ENCODE measurements at places on chromosomes 3 and 15.

GRCh38 chr3:22734756-22735155 lies 468.4 kb upstream of the UBE2E2 start:
- no peak for DNase-seq

- peak; percentile 13 for DNase-seq
Measured at GRCh38 chr15:80202641-80203360, 49.2 kb downstream of the CTXND1 start.

DNA sequence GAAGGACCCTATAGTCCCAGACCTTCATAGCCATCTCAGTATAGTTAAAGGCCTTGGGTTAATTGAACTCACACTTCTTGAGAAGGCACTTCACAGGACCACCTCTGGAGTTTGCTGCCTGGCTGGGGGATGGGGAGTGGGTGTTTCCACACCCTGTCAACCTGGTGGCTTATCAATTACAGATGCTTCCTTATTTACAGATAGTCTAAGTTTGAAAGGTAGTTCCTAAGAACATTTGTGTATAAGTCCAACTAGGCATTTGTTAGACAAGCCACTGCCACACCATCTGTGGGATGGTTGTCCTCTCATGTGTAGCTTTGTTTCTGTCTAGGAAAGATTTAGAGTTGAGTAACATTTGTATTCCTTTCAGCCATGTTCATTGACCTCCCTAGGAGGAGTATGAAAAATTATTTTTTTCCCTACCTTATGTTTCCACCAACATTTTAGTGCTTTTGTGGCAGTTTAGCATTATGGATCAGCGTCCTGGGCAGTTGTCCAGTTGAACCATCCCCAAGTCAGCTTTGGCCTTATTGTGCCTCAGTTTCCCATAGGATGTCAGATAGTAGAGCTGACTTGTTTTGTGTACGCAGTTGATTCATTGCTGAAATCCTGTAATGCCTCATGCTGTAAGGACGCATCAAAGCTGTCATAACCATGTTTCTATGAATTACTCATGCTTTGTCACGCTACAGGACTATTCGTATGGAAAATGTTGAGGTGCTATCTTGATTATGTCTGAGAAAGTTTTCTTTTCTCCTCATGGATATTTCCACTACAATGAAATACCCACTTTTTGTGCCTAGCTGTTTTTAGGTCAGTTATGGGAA lies 21.2 kb upstream of the SIAH2 start:
- DNase-seq: no peak

- peak; percentile 67 for DNase-seq
Measured at GRCh38 chr15:34644061-34644460, 60.6 kb upstream of the GOLGA8B start.

DNA sequence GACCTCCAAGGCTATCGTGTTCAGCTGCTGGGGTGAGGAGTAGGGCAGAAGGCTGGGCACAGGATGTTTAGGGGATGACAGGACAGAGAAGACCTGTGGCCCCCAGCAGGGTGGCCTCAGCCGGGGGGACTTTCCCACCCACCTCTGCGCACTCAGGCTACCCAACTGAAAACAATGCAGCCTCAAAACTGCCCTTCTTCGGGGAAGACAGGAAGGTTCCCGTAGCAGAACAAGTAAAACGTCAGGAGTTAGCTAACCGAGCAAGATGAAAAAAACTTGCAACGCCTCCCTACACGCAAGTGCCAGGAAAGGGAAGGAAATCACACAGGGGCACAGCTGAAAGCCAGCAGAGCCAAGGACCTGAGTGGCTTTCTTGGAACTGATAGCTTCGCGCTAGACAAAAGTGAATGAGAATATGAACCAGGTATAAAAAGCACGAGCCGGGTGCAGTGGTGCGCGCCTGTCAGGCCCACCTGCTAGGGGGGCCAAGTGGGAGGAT lies 38.4 kb upstream of the FURIN start:
- DNase-seq: peak; percentile 93

DNA sequence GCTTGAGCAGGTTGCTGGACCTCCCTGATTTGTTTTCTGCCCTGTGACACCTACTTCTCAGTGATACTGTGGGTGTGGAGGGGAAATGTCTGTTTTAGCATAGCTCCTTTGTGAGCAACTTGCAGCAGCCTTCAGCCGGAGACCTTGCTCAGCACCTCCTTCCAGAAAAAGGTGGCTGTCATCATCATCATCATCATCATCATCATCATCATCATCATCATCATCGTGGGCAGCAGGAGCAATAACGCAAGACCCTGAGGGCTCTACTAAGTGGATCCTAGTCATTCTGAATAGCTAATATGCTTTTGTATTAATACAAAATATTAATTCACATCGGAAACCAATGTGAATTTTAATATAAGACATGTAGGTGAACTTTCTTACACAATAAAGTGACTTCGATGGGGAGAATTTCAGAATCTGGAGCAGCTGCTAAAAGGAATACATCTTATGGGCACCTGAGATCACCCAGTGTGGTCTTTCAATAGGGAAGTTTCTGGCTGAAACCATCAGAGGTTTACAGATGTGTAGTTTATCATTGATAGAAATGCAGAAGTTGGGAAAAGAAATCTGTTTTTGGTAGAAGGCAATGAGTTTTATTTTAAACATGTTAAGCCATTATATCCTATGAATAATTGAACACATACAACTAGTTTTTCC lies 8.6 kb downstream of the GABRR3 start:
- DNase-seq: no peak

- no peak for DNase-seq
Measured at GRCh38 chr15:48059791-48060190, 61.0 kb upstream of the SLC24A5 start.

DNA sequence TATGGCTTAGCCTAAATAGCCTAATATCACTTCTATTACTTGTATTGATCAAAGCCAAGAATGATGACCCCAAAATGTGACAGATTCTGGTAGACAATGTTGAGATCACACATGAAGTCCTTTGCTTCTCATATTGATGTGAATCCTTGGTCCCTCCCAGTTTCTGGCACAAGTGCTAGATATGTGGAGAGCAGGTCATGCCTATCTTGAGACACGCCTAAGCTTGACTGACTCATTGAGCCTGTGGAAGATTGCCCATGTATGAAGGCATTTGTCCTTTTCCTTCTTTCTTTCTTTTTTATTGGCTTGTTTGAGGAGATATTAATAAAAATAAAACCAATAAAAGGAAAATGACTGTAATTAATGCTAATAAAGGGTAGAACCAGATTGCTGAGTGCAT lies 54.0 kb upstream of the TMEM108 start:
- DNase-seq: no peak

GRCh38 chr15:77243716-77244401 lies 172.9 kb upstream of the TSPAN3 start:
- DNase-seq: no peak

DNA sequence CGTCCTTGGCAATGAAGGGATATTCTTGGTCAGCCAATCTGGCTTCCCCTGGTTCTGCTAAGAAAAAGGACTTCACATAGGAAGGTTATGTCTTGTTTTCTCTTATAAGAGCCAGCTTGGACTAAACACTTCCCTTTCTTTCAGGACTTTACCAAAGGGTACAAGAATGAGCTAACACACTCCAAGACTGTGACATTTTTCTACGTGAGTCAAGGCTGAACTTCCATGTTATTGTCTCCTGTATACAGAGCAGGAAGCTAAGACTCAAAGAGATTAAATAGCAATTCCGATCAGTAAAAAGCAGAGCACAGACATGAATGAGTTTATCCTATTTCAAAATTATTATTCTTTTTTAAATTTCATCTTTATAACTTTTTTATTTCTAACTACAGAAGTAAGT lies 63.3 kb upstream of the STT3B start:
- DNase-seq: no peak

DNA sequence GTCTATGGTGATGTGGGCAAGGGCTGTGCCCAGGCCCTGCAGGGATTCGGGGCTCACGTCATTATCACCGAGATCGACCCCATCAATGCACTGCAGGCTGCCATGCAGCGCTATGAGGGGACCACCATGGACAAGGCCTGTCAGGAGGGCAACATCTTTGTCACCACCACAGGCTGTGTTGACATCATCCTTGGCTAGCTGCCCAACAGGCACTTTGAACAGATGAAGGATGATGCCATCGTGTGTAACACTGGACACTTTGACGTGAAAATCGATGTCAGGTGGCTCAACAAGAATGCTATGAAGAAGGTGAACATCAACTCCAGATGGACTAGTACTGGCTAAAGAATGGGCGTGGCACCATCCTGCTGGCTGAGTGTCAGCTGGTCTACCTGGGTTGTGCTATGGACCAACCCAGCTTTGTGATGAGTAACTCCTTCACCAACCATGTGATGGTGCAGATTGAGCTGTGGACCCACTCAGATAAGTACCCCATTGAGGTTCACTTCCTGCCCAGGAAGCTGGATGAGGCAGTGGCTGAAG lies 6.1 kb upstream of the USP8 start:
- no peak for DNase-seq
